GDM1 (cell line): ENCODE measurements at places on chromosomes 5 and 9.

GRCh38 chr5:53994148-53994547 is 316.2 kb downstream of the ARL15 start:
- DNase-seq = no peak

DNA sequence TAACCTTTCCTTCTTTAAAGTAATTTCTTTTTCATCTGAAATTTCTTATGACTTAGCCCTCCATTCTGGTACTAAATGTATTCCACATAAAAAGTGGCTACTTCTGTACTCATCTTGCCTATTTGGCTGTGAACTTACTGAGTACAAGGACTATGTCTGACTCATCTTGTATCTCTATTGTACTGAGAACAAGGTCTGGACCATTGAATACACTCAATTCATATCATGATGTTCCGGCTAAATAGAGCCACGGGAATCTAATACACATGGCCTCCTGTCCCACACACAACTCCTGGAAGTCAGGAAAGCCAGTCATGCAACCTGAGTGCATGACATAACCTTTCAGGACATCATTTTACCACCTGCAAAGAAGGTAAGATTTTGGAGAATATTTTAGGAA is 203.9 kb downstream of the PLK2 start:
- DNase-seq = no peak

DNA sequence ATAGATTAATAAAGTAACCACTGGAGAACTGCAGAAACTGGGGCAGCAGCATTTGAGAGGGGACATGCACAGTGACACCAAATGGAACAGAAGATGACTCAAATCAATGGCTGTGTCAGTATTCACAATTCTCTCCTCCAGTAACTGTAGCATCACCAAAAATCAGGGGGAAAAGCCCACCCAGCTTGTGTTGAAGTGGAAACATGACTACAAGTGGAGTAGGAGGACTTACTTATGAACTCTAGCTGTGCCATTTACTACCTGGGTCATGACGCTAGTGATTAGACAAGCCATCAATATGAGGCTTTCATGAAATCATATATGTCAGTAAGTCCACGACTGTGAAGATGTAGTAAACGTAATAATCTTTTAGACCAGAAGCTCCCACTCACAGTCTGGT is 199.8 kb upstream of the PTGER4 start:
- DNase-seq = no peak

DNA sequence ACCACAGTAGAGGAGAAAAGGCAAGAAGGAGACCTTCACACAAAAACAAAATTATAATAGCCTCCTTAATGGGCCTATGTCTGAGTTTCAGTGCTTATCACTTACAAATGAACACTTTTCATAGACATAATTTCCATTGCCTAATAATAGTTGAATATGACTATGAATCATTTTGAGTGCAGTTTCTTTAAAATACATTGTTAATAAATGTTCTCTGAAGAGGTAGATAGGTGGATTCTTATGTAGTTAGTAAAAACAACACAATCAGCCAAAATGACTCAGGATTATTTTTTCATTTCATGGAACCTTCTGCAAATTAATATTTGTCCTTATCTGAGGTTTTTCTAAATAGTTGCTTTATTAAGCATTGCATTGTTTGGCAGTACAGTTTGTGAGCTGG is 45.6 kb downstream of the DAPK1 start:
- no peak for DNase-seq

DNA sequence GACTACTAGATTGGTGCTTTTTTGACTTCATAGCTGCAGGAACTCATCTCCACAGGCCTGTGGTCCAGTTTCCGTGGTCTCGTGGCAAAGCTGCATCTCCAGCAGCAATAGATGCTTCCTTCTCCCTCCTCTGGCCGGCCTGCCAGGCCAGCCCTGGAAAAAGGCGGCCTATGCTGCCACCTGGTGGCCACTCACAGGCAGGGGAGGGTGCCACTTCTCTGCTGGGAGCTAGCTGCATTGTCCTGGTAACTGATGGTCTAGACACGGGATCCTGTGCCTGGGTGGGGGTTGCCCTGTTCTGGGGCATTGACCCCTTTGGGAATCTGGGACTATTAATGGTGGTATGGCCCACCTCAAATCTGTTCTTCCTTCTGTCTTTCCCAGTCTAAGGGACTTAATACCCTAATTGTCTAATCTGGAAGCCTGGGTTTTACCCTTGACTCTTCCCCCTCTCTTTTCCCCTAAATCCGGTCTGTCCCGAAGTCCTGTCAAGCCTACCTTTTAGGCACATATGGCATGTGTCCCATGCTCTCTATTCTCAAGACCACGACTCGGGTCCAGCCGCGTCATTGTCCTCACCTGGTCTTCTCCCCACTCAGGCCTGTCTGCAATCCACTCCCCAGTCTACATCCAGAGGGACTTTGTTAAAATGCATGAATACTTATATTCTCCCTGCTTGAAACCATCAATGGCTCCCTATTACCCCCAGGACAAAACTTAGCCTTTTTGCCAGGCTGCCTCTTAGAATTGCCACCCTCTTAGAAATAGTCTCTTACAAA is 20.1 kb upstream of the PTGS1 start:
- peak; percentile 65 for DNase-seq

DNA sequence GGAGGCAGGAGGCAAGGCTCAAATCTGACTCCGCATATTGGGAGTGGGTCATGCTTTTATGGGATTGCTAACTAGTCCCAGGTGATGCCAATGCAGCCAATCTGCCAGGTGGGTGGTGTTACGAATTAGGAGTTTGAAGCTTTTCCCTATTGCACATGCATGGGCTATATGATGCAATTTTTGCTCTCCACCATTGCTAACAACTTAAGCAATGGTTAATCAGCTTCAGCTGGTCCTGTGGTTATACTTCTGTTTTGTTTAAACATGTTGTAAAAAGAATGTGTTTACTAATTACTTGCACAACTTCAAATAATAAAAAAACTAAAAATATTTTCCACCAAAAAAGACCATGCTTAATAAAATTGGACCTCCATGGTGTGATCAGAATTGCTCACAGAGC is 55.7 kb downstream of the SHC3 start:
- no peak for DNase-seq

GRCh38 chr5:149456597-149457392 is 77.7 kb upstream of the IL17B start:
- DNase-seq = no peak

DNA sequence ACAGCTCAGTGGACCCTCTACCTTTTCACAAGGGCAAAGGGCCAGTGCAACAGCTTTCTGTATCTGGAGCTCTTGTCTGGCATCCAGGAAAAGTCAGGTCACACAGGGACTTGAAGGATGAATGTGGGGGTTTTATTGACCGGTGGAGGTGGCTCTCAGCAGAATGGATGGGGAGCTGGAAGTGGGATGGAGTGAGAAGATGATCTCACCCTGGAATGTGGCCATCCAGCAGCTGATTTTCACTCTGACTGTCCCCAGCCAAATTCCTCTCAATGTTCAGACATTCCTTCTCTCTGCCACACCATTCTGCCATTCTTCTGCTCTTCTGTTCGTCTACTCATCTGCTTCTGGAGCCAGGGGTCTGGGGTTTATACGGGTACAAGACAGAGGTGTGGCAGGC is 1119.9 kb downstream of the TAF11L14 start:
- no peak for DNase-seq

- DNase-seq = no peak
Measured at GRCh38 chr5:146002491-146002890, 66.1 kb downstream of the SH3RF2 start.

GRCh38 chr9:15069106-15069505 is 158.9 kb upstream of the FREM1 start:
- DNase-seq = no peak

- DNase-seq = no peak
Measured at GRCh38 chr9:8136477-8136876, 336.9 kb upstream of the DMAC1 start.

DNA sequence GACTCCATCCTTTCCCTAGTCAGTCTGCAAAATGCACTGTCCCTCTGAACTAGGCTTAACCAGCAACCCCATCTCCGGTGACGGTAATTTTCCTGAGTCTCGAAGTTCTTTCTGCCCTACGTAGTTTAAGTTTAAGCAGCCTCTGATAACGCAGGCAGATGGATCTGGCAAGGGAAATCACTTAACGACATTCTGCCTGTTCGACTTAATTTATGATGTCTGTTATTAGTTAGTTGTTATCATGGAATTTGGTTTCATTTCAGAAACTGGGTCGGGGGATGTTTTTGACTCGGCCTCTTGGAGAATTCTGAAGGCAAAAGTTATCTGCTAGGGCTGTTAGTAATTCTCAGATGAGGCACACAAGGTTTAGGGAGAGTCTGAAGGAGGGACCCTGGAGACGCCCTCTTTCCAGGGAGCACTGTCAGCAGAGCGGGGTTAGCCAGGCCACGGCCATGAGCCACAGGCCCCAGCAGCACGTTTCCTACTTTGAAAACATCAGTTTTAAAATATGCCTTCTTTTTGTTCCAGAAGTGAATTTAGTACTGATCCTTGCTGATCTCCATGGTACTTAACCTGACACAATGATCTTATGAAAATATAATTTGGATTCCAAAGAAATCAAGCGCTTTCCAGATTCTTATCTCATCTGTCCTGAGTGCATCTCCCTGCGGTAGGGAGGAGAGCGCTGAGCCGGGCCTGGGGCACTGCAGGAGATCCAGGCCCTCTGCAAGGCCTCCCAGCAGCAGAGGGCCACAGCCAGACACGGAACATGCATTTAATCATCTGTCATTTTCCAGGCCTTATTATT is 171.0 kb upstream of the OTULINL start:
- no peak for DNase-seq

DNA sequence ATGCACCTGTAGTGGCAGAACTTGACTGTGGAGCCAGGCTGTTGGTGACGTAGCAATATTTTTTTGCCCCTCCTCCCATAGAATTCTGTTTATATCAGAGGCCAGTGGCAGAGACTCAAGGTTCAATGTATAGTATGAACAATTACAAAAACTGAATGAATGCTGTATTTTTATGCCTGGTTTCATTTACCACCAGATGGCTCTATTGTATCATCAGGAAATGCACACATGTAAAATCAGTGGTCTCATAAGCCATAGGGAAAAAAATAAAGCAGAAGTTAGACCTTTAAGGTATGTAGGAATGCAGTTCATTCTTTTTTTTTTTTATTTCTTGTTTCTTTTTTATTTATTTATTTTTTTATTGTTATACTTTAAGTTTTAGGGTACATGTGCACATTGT is 43.6 kb downstream of the CCDC192 start:
- no peak for DNase-seq

GRCh38 chr9:26561928-26562327 is 330.7 kb downstream of the CAAP1 start:
- DNase-seq = no peak

DNA sequence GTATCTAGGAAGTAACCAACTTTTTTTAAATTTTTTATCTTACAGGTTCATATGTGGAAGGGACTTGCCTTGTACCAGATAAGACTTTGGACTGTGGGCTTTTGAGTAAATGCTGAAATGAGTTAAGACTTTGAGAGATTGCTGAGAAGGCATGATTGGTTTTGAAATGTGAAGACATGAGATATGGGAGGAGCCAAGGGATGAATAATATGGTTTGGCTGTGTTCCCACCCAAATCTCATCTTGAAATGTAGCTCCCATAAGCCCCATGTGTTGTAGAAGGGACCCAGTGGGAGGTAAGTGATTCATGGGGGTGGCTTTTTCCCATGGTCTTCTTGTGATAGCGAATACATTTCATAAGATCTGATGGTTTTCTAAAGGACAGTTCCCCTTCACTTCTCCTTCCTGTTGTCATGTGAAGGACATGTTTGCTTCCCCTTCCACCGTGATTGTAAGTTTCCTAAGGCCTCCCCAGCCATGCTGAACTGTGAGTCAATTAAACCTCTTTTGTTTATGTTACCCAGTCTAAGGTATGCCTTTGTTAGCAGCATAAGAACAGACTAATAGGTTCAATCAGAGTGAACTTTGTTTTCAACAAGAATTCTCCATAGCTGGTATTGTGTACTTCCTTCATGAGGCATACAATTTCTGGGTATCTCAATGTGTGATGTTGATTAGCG is 535.6 kb upstream of the MEF2C start:
- DNase-seq = no peak

- no peak for DNase-seq
Measured at GRCh38 chr5:66281294-66281693, 137.2 kb downstream of the SREK1 start.

- no peak for DNase-seq
Measured at GRCh38 chr9:111752455-111752854, 42.3 kb downstream of the SHOC1 start.
